Fibroblast of skin of scalp (primary cell): ENCODE measurements at places on chromosomes 13 and 19.

GRCh38 chr19:37905946-37906868, at the start of gene WDR87:
Gene WDR87, minus strand, starts transcription at chr19:37906594. Its CDS starts 8,355 bp downstream, at chr19:37898239.
- peak; percentile 22 for DNase-seq

DNA sequence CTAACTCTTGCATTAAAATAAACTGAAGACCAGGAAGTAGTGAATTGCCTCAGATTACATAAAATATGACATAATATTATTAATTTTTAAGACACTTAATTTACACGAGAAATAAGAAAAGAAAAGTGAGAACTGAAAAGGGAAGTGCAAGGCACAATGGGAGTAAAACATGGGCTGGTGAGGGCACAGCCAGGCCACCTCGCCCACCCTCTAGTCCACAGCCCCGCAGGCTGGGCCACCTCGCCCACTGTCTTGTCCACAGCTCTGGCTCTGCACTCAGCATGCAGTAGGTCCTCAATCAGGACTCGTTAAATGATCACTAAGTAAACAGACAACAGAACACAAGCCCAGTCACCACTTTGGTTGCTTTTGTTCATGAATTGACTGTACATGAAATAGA, 67.8 kb upstream of the ARHGEF7 start:
- no peak for DNase-seq

GRCh38 chr13:108249150-108249549, 20.4 kb upstream of the TNFSF13B start:
- no peak for DNase-seq

GRCh38 chr19:917323-918151, at the start of gene KISS1R:
Gene KISS1R, plus strand, starts transcription at chr19:917333. Its CDS starts 170 bp downstream, at chr19:917503.
- peak; percentile 12 for DNase-seq
